ENCODE measurements at places on chromosomes 13 and 19.

GRCh38 chr19:53102756-53103233 lies 427 bp downstream of the ZNF160 start:
- DNase-seq, result peak; percentile 58

- peak; percentile 62 for DNase-seq
Observed at GRCh38 chr19:21202865-21203494, 61.1 kb downstream of the ZNF431 start.

DNA sequence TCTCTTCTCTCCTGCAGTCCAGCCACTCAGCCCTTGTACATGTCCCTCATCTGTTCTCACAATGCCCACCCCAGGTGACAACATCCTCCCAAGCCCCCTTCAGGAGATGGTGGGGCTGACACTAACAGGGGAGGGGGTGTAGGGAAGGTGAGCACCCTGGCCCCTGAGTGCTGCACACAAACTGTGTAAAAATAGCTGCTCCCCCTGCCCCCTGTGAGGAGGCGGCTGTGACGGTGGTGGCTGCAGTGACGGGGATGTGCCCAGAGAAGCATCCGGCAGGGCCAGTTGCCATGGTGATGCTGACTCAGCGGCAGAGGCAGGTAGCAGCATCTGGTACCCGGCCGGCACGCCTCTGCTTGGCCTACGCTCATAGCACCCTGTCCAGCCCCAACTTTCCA lies 13.0 kb upstream of the JUND start:
- DNase-seq, result no peak

DNA sequence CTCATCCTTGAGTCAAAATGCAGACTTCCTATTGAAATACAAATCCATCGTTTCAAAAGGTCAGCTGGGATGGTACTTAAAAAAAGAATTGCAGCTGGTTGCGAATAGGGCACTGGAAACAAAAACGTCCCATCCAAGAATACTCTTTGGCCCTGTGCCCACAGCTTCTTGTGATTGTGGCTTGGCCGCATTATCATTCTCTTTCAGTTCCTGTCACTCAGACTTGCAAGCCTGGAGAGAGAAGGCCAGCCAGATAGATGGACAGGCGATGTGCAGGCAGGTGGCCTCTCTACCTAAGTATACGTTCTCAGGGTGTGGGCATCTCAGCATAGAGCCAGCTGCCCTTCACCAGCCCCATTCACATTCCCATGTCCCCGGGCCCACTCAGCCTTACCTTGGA lies 208.5 kb upstream of the ZNF536 start:
- DNase-seq, result no peak

DNA sequence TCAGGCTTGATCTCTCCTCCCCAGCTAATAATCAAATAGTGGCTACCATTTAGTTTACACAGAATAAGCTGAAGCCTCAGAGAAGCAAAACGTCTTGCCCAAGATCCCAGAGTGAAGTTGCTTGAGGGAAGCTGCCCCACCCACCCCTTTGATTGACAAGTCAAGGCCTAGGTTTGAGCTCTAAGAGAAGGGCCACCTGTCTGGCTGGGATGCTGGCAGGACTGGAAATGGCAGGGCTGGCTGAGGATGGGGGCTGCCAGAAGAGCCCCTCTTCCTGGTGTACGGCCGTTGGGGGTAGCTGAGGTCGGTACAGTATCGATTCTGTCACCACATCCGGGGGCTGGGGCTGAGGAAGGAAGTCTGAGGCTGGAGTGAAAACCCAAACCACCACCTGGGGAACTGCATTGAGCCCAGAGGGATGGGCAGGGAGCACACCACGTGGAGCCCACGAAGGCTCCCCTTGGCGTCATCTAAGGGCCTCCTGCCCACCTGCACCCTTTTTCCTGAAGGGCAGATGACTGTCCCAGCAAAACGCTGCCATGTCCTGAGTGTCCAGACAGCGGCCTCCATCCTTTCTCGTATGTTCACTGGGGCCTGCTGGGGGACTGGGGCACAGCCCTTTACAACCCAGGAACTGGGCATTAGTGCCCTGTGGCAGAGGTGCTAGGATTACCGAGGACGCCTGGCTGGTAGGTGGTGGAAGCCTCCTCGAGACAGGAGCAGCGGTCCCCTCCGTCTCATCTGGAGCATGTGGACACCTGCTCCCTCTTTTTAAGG lies 1.4 kb upstream of the PRKD2 start:
- peak; percentile 49 for DNase-seq

DNA sequence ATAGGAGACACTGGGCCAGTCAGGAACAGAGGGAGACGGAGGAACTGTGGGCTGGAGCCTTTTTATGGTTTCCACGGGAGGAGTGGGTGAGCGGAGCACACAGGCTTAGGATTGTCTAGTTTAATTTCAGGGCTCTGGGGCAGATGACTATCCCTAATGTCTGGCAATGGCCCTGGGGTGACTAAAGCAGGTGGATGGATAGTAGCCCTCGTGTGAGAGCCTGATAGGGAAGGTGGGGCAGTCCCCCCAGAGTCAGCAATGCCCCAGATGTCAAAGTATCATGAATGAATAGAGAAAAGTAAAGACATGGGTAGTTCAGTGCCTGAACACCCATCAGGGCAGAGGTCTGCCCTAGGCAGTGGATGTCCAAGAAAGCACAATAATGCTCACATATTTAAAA lies 94.2 kb downstream of the ZDHHC20 start:
- DNase-seq, result no peak

GRCh38 chr19:1577090-1577928 lies 9.2 kb upstream of the MEX3D start:
- DNase-seq, result no peak

DNA sequence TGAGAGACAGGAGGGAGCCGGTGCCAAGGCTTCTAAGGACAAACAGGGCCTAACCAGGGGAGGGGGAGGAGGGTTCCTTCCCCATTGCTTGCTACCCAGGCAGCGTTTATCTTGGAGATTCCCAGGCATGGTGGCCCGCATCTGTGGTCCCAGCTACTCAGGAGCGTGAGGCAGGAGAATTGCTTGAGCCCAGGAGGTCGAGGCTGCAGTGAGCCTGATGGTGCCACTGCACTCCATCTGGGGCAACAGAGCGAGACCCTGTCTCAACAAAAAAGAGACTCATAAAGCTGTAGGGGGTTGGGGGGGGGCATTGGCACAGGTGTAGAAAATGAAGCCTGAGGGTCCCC lies 11.4 kb downstream of the TIMM13 start:
- DNase-seq, result no peak

DNA sequence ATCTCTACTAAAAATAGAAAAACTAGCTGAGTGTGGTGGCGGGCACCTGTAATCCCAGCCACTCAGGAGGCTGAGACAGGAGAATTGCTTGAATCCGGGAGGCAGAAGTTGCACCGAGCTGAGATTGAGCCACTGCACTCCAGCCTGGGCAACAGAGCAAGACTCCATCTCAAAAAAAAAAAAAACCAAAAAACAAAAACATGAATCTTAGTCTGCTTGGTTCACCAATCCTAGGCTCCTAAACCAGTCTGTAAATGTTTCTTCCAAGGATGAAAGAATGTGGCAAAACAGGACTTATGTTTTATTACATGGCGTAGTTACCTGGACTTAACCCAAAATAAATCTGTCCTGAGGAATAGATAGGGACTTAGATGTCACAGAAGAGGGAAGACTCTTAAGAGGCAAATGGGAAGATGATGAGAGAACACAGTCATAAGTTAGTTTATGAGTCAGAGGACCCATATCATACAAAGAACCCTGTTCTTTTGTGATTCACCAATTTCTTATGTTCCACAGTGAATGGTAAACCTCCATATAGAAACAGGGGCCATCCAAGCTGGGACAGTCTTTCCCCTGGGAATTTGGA lies 6.9 kb upstream of the FBXL3 start:
- DNase-seq, result no peak

GRCh38 chr13:90867336-90867683 lies 480.2 kb upstream of the MIR17HG start:
- peak; percentile 31 for DNase-seq

DNA sequence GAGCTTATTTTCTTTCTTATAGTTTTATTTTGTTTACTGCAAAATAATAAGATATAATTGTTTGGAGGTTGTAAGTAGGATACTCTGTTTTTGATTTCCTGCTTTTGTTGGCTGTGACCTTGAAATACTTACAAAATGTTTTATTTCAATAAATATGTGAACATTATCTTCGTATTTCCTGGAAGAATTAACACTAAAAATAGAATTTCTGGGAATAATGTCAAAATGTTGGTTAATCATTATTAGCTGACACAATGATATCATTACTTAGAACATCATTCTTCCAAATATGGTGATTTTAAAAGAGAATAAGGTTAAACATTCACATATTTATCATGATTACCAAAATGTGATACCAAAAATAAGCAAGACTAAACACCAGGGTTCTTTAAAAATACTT lies 1148.6 kb upstream of the PRR20A start:
- no peak for DNase-seq

- DNase-seq, result no peak
Observed at GRCh38 chr13:68234274-68234673, 1004.1 kb upstream of the PCDH9 start.

DNA sequence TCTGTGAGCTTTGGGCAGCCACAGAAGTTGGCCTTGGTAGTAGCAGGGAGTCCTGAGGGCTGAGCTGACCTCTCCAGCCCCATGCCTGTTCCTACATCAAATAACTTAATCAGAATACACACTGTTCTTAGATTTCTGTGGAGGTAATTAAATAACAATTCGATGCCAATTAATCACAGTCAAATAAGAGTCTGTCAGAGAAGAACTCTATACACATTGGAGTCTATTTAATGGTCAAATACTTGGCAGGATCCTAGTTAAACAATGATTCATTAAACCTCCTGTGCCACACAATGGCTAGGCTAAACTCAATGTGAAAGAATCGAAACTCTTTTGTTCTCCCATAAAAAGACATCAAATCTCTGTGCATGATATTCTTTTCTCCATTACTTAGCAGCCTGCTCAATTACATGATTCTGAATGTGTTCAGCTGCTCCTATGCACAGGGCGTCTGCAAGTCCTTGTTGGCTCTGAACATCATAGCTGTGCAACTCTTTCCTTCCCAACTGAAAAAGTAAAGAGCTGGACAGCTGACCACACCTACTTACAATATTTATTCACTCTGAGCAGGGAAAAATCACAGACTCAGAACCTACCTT lies 173.1 kb downstream of the ABCC4 start:
- DNase-seq, result peak; percentile 74

DNA sequence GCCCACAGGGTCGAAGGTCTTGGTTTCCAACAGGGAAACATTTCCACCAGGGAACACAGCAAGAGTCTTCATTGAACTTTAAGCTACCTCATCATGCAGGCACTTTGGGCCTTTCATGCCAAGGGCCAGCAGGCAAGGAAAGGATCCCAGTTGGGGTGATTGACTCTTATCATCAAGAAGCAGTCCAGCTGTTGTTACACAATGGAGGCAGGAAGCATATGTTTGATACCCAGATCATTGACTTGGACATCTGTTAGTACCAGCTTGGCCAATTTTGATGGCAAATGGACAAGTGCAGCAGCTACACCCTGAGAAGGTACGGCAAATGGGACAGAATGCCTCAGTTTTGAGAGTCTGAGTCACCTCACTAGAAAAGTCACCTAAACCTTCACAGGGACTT lies 10.9 kb upstream of the RCBTB1 start:
- DNase-seq, result peak; percentile 37

DNA sequence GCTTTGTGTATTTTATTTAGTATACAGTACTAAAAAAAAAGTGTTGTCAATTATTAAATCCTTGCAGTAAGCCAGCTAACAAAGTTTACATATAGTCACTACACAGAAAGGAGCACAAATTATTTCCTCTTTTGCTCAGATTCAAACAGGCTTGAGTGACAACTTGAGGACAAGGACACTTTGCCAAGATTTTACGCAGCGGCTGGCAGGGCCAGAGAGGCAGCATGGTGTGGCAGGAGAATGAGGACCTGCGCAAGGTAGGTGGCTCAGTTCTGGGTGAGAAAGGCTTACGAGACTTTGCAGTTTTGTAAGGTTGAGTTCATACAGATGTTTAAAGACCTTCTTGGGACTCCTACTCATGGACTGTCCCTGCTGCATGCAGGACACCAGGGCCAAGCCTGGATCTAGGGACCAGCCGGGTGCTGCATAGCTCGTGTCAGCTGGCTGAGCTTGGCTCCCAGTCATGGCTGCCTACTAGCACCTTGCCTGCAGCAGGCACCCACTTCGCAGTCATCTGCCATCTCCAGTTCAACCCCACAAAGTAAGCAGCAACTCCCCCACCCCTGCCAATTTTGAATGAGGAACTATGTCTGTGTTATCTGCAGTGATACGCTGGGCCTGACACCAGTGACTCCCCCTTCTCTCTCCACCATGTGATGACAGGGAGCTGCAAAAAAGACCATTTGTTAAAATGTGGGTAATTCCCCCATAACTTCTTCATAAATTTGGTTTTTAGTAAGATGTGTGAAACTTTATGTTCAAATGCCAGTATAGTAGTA lies 3.7 kb upstream of the TUBA3C start:
- no peak for DNase-seq

DNA sequence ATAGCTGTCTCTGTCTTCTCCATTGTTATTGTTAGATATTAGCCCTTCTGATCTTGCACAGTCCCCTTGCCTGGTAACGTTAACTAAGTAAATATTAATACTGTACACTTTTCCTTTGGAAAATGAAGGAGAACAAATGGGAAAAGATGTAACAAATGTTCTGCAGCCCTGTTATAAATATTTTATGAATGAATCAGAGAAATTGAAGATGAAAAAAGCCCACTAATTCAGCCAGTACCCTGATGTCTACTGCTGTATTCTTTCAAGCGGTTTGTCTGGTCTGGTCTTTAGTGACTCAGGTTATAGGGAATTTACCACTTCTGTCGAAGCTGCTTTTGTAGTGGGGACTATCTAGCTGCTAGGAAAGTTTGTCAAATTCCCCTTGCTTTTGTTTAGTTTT lies 121.0 kb downstream of the COG6 start:
- peak; percentile 59 for DNase-seq

DNA sequence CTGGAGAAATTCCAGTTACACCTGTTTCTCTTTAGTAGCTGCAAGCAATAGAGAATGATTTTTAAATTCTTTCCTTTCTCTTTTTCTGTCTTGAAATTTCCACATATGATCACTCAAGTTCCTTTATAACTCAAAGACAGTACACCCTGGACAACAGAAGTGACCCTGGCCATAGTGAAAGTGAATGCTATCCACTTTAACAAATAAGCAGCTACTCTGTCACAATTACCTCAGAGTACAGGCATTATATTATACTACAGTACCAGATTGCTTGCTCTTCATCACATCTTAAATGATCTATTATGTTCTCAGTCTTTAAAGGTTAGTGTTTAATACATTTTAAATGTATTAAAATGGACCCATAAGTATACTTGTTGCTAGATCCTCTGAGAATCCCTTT lies 136.2 kb downstream of the KLF12 start:
- no peak for DNase-seq

- no peak for DNase-seq
Observed at GRCh38 chr13:87778128-87778527, 107.0 kb downstream of the SLITRK5 start.

DNA sequence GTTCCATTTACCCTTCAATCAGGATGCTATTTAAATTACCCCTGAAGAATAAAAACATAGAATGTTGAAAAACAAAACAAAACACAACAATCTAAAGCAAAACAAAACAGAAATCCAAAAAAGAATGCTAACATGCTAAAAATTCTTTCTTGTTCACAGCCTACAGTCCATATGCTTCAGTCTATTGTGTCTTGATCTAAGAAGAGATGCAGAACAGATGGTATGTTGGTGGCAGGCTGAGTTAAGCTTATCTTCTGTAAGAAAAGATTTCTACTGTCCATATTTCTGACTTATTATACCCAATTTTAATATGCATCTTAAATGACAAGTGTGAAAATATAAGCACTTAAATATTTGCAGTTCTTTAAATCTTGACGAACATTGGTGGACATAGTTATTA lies 356.1 kb upstream of the SLITRK1 start:
- no peak for DNase-seq

Data from dermis blood vessel endothelial cell (primary cell).